Motor neuron (in vitro differentiated cells): ENCODE measurements at places on chromosomes 4 and X.

DNA sequence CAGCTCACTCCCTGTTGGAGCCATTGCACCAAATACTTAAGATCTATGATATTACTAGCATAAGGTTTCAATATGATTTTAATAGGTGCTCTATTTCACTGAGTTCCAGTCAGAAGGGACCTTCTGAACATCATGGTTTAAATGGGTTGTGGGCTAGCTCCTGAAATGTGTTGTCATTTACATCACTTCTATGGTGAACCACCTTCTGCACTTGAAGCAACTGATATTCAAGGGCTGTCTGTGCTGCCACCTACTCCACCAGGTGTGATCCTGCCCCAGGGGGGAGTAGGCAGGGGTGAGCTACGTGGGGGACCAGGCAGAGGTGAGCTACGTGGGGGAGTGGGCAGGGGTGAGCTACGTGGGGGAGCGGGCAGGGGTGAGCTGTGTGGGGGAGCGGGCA, 35.2 kb downstream of the RNF175 start:
- no peak for ATAC-seq

- ATAC-seq = no peak
Observed at GRCh38 chr4:139144161-139144859, 32.7 kb downstream of the ELF2 start.

DNA sequence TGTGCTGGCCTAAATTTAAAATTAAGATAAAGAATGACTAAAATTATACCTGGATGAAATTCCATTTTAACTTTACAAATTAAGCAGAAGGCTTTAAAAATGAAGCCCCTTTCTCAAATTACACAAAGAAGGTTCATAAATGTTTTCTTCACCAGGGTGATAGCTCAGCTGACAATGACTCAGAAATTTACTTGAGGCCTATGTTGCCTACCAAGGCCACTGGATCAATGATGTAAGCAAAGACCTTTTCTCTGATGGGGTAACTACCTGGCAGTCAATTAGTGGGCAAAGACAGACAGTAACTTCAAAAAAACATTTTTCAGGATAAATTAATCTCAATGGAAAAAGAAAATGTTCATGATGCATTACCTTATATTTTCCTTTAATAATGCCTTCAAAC, 23.9 kb upstream of the GPR34 start:
- ATAC-seq = no peak

DNA sequence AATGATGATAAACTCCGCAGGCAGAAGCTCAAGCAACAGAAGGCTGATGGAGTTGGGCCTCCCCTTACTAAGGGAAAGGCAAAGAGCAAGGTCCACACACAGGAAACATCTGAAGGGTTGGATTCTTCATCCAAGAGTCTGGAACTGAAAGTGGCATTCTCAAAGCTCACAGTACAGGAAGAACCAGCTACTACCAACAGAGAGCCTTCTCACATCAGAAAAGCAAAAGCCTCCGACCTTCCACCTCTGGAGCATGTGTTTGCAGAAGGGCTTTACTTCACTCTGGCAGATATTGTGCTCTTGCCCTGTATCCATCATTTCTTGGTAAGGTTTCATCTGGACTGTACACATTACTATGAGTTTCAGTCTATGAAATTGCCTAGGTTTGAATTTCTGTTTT, 10.6 kb downstream of the GSTCD start:
- no peak for ATAC-seq

- ATAC-seq = no peak
Observed at GRCh38 chrX:110042496-110042895, 39.6 kb downstream of the TMEM164 start.

- ATAC-seq = peak; percentile 20
Observed at GRCh38 chrX:67544281-67545035, 637 bp downstream of the AR start.

- no peak for ATAC-seq
Observed at GRCh38 chr4:67051000-67051789, 494.1 kb downstream of the CENPC start.

DNA sequence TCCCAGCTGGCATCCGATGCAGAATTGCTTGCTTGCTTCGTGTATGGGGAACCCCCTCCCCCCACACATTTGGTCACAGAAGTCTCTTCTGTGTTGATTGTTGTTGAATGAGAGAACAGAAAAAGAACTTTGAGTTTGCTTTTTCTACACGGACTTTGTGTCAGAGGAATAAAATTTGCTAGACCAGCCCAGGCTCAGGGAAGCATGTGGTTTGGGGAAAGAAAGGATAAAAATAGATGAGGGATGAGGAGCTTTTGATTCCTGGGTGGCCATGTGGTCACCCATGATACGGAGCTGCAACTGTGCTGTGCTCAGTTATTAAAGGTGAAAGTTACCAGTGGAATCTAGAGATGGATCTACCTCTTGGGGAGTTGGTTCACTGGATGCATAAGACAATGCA, 34.2 kb upstream of the ESX1 start:
- ATAC-seq = no peak

DNA sequence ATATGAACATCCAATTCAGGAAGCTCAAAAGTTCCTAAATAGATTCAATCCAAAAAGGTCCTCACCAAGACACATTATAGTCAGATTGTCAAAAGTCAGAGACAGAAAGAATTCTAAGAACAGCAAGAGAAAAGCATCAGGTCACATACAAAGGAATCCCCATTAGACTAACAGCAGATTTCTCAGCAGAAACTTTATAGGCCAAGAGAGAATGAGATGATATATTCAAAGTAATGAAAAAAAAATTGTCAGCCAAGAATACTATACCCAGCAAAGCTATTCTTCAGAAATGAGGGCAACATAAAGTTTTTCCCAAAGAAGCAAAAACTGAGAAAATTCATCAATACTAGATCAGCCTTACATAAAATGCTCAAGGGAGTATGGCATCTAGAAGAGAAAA, 106.6 kb upstream of the SH3RF1 start:
- no peak for ATAC-seq

DNA sequence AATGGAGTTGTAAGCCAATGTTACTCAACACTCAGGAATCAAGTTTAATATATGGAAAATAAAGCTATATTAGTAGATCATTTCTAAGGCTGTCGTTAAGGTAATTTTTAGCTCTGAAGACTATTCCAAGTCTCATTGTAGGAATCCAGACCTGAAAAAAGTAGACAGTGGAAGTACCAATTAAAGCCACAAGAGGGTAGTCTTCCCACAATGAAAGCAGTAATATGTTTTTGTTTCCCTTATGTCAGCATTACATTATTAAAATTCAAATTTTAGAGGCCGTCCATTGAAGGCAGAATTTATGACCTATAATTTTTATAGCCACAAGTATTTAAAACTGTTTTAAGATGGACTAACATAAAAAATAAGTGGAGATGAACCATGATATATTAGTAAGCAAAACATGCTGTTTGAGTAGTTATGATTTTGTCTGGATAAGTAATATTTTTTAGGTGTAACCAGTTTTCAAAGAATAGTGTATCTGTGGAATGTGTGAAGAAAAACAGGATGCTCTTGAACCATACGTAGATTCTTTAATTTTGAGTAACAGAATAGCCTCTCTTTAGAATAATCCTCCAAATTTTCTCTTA, 372.6 kb upstream of the TECRL start:
- peak; percentile 31 for ATAC-seq

- ATAC-seq = no peak
Observed at GRCh38 chr4:154911097-154911496, 130.0 kb downstream of the RBM46 start.

DNA sequence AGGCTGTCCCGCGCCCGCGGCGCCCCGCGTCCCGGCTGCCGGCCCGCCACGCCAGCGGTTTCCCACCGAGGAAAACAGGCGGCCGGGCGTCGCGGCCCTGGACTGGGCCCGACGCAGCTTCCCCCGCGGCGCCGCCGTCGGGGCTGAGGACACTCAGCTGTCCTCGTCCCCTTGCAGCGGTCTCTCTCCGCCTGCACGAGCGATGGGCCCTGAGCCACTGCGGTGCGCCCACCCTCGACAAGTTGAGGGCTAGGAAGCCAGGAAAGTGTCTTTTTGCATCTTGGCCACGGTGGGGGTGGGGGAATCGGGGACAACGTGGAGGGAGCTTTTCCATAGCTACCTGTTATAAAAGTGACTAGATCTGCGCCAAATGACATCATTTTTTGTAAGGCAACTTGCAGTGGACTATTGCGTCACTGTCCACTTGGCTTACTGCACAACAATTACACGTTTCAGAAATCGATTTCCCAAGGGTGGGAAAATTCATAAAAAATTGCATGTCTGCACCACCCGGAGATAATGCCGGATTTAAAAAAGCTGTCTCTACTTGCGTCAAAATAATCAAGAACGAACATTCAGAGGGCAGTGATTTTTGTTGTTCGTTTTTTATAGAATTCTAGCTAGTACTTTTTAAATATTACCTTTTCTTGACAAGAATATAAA, 1.1 kb downstream of the KLHL15 start:
- peak; percentile 40 for ATAC-seq

DNA sequence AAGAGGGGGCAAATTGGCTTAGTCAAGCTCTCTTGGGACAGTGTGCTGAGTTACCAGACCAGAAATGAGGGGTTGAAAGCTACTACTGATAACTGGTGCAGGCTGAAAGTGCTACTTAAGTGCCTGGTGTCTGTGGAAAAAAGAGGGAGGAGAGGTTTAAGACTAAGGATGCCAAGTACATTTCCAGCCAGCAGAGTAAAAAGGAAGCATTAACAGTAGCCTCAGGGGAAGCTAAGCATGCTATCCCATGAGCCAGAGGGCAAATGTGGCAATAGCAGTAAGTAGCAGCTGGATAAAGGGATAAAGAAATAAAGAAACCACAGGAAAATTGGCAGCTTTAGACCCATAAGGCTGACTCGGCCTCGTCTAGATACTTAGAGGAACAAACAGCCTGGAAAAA, 196.3 kb upstream of the MAB21L2 start:
- no peak for ATAC-seq

- peak; percentile 43 for ATAC-seq
Observed at GRCh38 chr4:7967501-7968261, 28.0 kb upstream of the AFAP1 start.

DNA sequence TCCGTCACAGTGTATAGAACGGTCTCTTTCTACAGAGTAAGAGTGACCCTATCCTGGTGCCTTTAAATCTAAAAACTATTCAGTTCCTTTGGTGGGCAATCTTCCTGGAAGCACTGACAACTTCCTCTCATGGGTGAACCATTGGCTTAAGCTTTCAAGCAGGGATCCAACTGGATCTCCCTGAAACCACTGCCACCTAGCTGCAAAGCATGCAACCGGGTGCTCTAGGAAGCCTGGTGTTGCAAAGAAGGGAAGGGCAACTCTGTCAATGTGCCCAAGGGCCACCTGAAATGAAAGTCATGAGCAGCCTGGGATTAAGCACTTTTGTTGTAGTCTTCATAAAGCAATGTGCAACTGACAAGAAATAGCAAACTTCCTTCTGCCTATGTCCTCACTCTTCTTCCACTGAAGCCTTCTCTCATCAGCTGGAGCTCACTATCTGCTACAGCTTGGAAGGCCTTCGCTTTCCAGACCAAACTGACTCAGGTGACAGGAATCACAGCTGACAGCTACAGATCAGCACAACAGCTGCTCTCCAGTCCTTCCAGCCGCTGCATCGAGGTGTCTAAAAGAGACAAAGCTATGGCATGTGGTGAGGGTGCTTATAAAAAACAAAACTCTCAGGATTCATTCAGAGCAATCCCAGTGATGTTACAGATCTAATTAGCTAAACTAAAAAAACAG, 46.1 kb downstream of the SETD7 start:
- ATAC-seq = peak; percentile 76

- peak; percentile 74 for ATAC-seq
Observed at GRCh38 chr4:5188130-5188529, 136.8 kb downstream of the STK32B start.

GRCh38 chr4:62119195-62119594, 919.1 kb downstream of the ADGRL3 start:
- no peak for ATAC-seq

- ATAC-seq = no peak
Observed at GRCh38 chr4:147192679-147193078, 247.0 kb upstream of the TTC29 start.

- no peak for ATAC-seq
Observed at GRCh38 chrX:826448-826847, 195.9 kb downstream of the SHOX start.

DNA sequence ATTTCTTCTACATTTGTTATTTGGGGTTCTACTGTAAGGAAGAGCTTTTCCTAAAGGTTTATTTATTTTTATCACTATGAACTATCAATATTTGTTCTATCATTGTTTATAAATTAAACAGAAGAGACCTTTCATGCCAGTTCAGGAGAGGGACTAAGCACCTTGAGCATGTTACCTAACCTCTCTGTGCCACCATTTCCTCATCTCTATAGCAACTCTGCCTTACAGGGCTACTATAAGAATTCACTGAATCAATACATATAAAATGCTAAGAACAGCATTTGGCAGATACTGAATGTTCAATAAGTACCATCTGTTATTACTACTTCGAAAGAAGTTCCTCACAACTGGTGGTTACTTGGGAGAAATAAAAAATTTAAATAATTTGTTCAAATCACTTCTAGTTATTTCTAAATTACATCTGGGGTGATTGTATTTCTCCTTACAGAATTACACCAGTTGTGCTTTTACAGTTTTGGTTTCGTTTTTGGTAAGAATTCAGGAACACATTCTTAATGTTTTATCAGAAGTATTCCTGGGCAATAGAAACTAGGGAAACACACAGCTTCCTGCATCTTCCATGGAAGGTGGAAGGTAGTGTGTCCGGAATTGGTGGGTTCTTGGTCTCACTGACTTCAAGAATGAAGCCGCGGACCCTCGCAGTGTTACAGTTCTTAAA, 32.9 kb downstream of the EREG start:
- ATAC-seq = no peak

DNA sequence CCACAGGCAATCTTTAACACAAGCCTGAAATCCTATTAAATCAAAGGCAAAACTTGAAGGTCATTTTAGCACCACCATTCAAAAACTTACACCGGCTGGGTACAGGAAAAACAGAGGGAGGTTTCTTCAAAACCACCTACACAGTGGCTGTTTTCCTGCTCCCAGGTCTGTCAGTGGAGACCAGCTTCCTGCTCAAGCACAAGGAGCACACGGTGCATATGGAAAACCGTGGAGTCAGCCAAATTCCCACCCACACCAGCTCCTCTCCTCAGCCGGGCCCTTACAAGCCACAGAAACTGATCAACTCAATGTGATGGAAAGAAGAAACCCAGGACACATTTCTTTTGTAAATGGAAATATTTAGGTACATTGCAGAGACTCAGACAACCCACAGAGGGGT, 14.3 kb upstream of the FAM241A start:
- ATAC-seq = peak; percentile 39

GRCh38 chrX:123878252-123878721, 18.4 kb downstream of the XIAP start:
- ATAC-seq = peak; percentile 48

- ATAC-seq = no peak
Observed at GRCh38 chrX:39705290-39705689, 392.5 kb downstream of the BCOR start.

- peak; percentile 77 for ATAC-seq
Observed at GRCh38 chr4:56757261-56757746, 64.2 kb downstream of the SPINK2 start.

- no peak for ATAC-seq
Observed at GRCh38 chr4:104719539-104720230, 225.0 kb upstream of the CXXC4 start.

GRCh38 chrX:45771114-45771513, 570.4 kb upstream of the DIPK2B start:
- peak; percentile 22 for ATAC-seq
